ENCODE measurements at places on chromosomes 6 and 20.

DNA sequence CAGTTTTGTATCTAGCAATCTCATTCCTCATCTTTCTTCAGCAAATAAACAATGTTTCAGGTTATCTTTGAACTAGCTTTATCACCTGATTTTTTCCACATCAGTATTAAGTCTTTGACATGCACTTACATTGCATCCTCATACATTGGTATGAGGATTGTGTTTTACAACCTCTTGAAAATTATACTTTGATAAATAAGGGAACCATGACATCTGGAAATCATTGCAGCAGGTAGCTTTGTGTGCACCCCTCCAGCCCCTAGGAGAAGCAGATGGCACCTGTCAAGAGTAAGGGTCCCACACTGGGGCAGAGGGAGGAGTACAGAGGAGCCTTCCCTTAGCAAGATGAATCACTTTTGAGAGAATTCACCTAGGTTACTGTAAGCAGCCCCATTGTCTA lies 13.7 kb upstream of the RNASET2 start:
- no peak for DNase-seq

- DNase-seq = no peak
Measured at GRCh38 chr6:132568611-132569010, 1.5 kb upstream of the TAAR6 start.

DNA sequence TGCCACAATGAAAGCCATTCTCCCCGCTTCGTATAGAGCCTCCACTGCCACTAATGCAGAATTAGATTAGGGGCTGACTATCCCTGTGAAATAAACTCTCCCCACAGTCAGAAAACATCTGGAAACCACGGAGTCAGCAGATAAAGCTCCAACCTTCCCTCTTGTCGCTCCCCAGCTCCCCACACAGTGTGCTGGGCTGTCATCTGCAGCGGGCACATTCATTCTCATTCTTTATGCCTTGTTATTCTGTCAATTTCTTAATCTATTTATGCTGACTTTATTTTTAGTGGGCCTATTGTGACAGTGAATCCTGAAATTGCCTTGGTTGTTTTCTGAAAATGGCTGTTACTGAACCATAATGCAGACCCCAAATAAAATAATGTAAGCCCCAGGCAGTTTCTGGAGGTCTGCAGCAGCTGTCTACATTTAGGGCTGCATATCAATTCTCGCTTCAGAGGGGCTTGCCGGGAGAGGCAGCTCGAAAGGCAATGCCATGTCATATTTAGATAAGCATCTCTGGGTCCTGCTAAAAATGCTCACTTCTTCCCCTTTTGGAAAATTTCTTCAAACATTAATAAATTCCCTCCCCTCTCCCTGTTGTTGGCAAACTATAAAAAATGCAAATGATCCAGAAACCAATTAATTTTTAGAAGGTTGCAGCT lies 71.6 kb downstream of the TMEM242 start:
- no peak for DNase-seq

- no peak for DNase-seq
Measured at GRCh38 chr20:25273541-25274358, 25.9 kb downstream of the PYGB start.

- DNase-seq = no peak
Measured at GRCh38 chr6:134959603-134960002, 9.7 kb upstream of the ALDH8A1 start.

DNA sequence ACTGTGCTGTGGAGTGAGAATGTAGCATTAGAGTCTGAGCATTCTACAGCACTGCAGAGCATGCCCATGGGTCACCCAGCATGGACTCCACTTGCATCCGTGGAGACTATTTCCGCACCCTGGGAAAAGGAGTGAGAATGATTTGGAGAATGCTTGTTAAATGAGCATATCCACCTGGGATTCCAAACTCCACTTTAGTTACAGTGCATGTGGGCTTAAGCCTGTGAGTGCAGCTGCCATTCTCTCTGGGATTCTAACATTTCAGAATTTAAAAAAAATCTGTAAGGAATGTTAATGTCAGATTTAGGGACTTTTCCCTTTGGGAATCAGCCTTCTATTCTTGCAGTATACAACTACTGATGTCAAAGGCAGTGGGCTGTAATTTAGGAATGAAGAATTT lies 33.4 kb downstream of the KIF25 start:
- no peak for DNase-seq

- no peak for DNase-seq
Measured at GRCh38 chr6:35967076-35967774, 46.3 kb upstream of the SRPK1 start.

DNA sequence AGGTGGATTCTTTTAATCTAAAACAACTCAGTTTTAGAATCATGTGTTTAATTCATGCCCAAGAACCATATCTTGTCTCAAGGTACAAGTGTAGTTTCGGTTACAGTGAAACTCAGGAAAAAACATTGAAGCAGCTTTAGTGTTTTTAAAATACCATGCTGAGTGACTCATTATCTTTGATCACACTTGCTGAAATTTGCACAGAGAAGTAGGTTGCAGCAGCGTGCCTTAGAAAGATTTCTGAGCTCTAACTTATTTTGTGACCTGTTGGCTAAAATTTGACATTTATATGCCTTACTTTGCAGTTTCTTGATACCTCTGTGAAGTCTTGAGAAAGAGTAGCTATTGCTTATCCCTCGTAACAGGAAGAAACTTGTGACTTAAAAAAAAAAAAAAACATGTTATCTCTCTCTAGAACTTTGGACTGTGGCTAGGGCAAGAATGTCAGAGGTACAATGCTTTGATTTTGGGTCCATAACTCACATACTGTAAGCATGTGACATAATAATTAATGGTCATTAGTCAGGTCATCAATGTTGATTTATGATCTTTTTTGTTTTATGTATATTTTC lies 34.5 kb upstream of the FUCA2 start:
- no peak for DNase-seq

- DNase-seq = no peak
Measured at GRCh38 chr6:1729133-1729749, 119.5 kb downstream of the FOXC1 start.

DNA sequence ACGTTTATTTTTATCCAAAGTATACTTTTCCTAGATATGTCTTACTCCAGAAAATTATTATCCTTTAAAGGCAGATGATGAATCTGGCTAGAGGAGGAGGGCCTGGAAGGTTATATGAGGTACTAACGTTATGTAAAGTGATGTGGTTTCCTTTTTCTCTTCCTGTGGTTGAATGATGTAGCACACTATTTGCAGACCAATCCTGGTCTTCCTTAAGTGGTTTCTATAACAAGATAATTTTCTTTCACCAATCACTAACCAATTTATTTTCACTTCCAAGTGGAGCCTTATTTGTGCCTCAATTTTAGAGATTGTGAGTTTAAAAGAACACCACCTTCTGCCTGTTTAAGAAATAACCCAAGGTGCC lies 154.6 kb upstream of the SOX4 start:
- DNase-seq = no peak

DNA sequence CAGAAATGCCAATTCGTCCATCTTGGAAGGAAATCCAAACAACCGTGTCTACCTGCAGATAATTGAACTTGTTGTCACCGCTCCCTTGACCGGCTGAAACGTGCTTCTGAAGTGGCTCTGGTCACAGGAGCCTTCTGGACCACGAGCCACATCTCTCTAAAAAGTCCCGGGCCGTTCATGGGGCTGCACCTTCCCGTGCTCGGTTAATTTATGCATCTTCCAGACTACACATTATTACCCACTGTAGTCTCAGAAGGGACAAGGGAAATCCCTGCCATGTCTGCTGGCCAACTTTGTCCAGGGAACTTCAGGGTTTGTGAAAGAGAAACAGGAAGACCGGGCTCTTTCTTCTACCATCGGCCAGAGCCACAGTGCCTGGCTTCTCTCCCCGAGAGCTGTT lies 63.4 kb upstream of the MPC1 start:
- DNase-seq = no peak

DNA sequence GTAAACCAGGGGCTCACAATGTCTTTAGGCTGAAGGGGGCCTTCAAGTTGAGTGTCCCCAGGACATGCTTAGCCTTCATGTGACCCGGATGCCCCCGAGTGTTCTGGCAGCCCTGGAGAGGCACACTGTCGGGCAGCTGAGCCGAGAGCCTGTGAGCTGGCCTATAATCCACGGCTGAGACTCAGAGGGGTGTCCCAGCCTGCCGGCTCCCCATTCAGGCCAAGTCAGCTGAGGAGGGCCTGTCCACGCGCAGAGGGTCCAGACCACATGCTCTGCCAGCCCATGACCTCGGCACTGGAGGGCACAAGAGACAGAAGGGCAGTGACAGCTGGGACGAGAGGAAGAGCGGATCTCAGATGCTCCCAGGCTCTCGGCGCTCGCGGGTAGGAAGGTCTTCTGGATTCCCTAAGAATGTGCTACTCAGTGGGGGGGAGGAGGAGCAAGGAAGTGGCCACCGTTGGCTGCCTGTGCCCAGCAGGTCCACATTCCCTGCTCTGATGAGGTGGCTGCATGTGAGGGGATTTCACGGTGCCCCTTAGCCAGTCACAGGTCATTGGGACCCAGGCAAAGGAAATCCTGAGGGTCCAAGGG lies 224.7 kb downstream of the NRN1 start:
- peak; percentile 64 for DNase-seq

GRCh38 chr20:51442602-51443001 lies 99.9 kb downstream of the NFATC2 start:
- DNase-seq = no peak

- DNase-seq = no peak
Measured at GRCh38 chr6:137754866-137755265, 112.2 kb upstream of the TNFAIP3 start.

DNA sequence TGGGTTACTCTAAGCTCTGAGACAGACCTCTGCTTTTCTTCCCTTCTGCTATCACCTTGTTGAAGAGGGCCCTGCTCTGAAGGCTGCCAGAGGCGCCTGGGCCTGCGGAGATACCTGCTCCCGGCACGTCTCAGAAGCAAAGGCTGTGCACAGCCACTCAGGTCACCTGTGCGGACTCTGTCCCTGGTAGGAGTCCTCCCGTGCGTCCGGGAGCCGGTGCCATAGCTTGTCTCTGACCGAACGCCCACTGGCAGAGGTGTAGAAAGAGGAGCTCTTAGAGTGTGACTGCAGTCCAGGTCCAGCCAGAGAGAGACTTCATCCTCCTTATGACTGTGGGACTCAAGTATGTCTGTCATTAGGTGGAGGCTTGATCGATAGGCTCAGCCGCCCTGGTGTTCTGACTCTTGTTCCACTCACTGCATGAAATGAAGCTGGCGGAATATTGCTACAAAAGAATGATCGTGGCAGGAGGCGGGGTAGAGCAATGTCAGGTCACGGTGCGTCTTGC lies 51.0 kb upstream of the UNC93A start:
- no peak for DNase-seq

- no peak for DNase-seq
Measured at GRCh38 chr20:32115211-32115767, 5.8 kb downstream of the TM9SF4 start.

GRCh38 chr6:144899161-144899560 lies 614.0 kb downstream of the UTRN start:
- DNase-seq = no peak

DNA sequence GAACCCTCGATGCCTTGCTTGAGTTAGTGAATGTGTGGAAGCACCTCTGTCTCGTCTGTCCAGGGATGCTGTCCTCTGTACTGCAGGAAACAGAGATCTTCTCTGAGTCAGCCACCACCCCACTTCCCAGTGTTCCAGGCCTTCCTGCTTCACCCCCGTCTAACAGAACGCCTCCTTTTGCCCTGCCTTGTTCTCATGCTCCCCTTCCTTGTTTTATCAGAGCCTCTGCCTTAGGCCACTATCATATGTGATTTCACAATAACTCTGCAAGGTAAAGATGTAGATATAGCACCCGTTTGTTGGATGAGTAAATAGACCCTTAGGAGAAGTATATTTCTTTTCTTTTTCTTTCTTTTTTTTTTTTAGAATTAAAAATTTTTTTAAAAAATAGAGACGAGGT lies 106.7 kb upstream of the CLDN20 start:
- no peak for DNase-seq

DNA sequence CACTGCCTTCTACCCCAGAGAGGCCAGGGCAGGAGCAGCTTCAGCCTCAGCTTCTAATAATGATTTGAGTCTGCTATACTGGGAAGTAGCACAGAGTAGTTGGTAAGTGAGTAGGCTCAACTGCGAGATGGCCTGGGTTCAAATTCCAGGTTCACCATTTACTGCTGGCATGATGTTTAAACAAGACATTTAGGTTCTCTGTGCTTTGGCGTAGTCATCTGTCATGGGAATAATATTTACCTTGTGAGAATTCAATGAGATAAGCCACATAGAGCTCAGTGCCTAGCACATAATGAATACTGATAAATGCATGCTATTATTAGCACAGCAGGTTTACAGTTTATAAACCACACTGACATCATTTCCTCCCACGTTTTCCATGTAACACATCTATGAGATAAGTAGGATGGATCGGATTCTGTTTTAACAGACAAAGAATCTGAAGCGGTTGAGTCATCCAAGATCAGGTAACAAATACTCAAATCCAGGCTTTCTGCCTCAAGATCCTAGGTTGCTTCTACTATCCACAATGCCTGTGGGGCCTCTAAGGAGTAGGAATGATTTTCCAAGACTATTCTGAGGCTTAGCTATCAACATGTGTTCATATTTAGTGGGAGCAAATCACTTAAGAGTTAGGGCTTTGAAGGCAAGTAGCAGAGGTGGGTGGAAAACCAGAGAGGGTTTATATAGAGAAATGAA lies 72.9 kb upstream of the DTNBP1 start:
- DNase-seq = no peak

GRCh38 chr6:139612135-139612465 lies 237.7 kb upstream of the CITED2 start:
- no peak for DNase-seq

DNA sequence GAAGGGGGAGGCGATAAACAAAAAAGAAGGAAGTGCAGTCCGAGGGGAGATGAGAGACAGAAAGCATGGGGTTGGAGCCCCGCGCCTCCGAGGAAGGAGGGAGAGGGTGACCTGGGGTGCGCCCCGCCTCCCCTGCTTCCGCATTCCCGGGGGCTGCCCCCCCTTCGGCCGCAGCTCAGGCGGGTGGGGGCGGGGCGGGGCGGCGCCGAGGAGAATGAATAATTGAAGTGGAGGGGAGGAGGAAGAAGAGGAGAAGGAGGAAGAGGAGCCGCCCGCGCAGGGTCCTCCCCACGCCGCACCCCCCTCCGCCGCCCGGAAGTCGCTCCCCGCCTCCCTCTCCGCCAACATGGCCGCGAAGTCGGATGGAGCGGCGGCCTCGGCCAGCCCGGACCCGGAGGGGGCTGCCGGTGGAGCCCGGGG lies at the start of gene XKR7:
Gene XKR7, plus strand, starts transcription at position 322 of the 420 bp plus-strand sequence. Its CDS starts 25 bp downstream, at position 347.
- DNase-seq = peak; percentile 79

GRCh38 chr6:28634411-28634760 lies 108.7 kb downstream of the GPX5 start:
- no peak for DNase-seq

Measured in endodermal cell (in vitro differentiated cells).